Right ventricle myocardium superior (tissue), 1 donor: ENCODE measurements at places on chromosomes 16 and 17.

GRCh38 chr16:28839899-28840298 lies 6.2 kb downstream of the TUFM start:
- DNase-seq, result no peak

- peak; percentile 49 for DNase-seq
Observed at GRCh38 chr16:17224879-17225281, 245.9 kb downstream of the XYLT1 start.

GRCh38 chr17:11240841-11241610 lies at the start of gene SHISA6:
Gene SHISA6, plus strand, starts transcription at chr17:11241213.
- DNase-seq, result no peak

DNA sequence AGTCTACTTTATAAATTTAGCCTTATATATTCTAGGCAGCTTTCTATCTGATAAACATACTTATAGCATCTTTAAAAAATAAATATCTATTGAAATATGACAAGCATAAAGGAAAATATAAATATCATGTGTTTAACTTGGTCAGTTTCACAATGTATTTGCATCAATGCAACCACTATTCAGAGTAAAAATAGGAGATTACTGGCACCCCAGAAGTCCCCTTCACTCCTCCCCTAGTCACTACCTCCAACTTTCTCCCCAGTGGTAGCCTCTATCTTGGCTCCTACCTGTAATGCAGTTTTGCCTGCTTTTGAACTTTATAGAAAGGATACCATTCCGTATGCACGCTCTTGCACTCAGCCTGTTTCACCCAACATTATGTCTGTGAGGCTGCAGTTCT lies 3.2 kb upstream of the NOD2 start:
- DNase-seq, result no peak

DNA sequence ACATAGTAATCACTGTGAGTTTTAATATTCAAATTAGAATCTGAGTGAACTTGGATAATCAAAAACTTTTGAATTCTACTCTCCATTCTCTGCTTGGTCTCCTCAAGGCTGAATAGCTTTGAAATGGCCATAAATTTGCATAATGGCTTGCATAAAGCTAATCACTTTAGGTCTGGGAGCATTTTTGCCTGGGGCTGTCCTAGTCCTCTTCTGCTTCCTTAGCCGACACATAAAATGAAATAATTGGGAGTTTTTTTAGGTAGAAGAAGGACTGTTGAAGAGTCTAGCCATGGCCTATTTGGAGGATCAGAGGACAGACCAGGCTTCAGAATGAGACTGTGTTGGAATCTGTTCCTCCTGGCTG lies 91.4 kb upstream of the EEF2KMT start:
- DNase-seq, result no peak

GRCh38 chr17:8041979-8042378 lies 3.1 kb downstream of the ALOX15B start:
- DNase-seq, result no peak

DNA sequence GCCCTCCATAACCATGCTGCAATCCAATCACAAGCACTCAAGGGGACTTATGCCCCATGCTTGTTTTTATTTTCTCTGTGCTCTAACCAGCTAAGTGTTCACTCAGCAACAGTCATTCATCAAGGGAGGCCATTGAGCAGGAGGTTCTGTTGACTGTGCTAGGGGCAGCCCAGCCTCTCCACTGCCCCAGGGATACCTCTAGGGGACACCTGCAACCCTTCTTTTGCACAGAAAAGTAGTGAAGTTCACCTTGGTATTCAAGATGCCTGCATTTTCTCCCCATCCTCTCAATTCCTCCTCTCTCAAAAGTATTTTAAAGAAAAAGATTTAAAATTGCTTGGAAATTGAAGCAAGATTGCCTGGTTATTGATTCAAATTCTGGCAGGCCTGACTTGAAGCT lies 124.7 kb upstream of the GNAO1 start:
- DNase-seq, result no peak

DNA sequence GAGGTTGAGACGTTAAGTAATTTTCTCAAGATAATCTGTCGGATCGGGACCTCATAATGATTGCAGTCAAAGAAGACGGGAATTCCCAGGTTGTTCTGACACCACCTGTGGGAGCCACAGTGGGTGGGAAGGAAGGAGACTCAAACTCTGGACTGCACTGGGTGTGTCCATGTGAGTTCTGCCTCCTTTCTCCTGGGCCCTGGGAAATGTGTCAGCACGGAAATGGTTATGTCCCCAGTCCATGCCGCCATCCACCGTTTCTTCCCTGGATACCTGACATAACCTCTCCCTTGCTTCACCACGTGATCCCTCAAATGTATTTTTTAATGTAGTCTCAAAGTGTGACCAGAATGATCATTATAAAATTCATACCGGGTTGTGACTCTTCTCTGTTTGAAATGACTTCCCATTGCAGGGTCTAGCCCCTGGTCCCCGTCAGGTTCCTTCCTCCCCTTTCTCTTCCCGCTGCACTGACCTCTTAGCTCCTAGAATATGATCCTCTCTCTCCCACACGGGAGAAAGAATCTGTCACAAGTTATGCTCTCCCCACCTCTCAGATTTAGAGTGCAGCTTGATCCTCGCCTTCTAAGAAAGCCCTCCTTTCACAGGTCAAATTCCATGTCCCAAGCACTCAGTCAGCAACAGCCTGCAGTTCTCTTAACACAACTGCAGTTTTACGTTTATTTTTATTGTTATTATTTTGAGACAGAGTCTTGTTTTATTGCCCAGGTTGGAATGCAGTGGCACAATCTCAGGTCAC lies 820.0 kb upstream of the EEF2KMT start:
- no peak for DNase-seq

- DNase-seq, result no peak
Observed at GRCh38 chr17:64148017-64148631, 18.2 kb upstream of the ERN1 start.

- DNase-seq, result peak; percentile 60
Observed at GRCh38 chr17:75996665-75997590, 3.7 kb upstream of the CDK3 start.

DNA sequence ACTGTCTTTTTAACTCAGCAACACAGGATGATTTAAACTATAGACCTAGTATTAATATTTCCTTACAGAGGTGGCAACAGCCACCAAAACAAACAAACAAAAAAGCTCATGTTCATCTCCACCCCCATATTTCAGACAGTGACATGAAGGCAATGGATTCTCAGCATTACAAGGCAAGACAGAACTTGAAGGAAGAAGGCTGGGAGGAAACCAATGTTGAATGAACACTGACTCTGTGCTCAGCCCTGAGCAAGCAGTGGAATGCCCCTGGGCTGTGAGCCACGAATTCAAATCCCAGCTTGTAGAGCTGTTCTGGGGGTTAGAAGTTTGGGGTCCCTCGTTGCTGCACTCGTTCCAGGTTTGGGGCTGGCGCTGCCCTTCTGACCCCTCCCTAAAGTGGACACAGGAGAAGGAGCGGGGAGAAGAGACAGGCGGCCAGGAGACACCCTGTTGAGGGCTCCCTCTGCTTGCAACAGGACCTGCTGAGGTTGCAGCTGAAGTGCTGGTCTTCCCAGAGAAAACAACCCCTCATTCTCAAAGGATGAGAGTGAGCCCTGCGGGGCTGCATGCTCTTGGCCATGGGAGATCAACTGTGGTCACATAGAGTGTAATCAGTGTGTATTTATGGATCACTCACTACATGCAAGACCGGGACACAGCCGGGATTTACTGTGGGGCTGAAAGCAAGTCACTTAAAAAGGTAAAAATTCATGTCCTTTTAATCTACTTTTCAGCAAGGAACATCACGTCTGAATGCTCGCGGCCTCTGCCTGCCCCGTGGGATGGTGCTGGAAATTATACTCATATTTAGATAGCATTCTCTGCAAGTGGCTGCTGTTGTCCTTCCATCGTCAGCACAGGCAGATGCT lies 34.3 kb downstream of the MYH3 start:
- DNase-seq, result no peak

GRCh38 chr17:67689534-67690177 lies 28.1 kb upstream of the NOL11 start:
- no peak for DNase-seq

GRCh38 chr16:88763502-88764053 lies 21.4 kb downstream of the PIEZO1 start:
- DNase-seq, result no peak

GRCh38 chr16:72051818-72052217 lies 2.5 kb upstream of the HP start:
- DNase-seq, result no peak

DNA sequence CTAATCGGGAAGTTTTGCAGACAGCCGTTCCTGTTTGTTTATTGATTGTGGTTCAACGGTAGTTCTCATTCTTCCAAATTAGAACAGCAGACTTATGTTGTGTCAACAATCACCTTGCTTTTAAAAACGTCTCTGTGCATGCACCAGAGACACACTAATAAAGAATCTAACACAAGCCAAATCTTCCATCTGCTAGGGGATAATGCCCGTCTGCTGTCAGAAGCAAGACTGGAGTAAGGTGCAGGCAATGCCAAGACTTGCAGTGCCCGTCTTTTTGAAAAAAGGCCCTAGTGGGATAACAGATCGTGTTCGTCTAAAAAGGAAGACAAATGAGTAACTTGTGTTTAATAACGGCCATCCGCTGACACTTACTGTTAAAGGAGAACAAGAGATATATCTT lies 158.4 kb downstream of the KCNJ2 start:
- DNase-seq, result no peak

- peak; percentile 81 for DNase-seq
Observed at GRCh38 chr17:44522883-44523671, 19.9 kb upstream of the GPATCH8 start.

DNA sequence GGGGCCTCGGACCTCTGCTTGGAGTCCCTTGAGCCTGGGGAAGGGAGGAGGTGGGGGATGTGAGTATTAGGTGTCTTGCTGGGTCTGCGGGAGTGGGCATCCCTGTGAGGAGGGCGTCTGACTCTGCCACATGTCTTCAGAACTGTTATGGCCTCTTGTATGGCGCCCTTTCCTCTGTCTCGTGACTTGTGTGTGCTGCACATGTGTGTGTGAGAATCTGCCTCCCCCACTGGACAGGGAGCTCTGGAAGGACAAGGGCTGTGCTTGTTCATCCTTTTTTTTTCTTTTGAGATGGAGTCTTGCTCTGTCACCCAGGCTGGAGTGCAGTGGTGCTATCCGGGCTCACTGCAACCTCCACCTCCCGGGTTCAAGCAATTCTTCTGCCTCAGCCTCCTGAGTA lies 33.4 kb downstream of the ARHGAP23 start:
- DNase-seq, result no peak

GRCh38 chr17:29705386-29705785 lies 82.7 kb upstream of the CORO6 start:
- DNase-seq, result no peak

GRCh38 chr17:36072431-36073121 lies 8.5 kb downstream of the CCL18 start:
- DNase-seq, result peak; percentile 63

GRCh38 chr17:57966246-57966645 lies 11.0 kb upstream of the CUEDC1 start:
- DNase-seq, result no peak

DNA sequence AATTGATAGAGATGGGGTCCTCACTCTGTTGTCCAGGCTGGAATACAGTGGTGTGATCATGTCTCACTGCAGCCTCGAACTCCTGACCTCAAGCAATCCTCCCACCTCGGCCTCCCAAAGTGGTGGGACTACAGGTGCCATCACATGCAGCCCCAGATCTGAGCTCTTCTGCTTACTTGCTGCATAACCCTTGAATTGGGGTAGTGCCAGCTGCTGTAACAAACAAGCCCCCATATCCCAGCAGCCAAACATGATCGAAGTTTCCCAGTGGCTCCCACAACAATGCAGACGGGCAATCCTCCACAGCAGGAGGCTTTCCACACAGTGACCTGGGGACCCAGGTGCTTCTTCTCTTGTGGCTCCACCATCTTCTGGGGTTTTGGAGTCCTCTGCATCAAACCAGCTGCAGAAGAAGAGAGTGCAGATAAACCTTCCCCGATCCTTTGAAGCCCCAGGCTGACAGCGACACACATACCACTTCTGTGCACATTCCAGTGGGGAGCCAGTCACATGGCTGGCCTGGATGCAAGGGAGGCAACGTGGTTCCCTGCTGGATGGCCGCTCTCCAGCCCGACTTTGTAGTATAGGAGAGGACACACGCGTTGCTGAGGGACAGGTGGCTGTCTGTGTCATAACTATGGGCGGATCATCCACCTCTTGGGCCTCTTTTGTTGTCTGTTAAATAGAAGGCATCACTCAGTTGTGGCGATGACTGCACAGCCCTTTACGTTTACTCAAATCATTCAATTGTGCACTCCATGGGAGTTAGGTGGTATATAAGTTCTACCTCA lies 16.7 kb downstream of the SBK1 start:
- DNase-seq, result peak; percentile 50

DNA sequence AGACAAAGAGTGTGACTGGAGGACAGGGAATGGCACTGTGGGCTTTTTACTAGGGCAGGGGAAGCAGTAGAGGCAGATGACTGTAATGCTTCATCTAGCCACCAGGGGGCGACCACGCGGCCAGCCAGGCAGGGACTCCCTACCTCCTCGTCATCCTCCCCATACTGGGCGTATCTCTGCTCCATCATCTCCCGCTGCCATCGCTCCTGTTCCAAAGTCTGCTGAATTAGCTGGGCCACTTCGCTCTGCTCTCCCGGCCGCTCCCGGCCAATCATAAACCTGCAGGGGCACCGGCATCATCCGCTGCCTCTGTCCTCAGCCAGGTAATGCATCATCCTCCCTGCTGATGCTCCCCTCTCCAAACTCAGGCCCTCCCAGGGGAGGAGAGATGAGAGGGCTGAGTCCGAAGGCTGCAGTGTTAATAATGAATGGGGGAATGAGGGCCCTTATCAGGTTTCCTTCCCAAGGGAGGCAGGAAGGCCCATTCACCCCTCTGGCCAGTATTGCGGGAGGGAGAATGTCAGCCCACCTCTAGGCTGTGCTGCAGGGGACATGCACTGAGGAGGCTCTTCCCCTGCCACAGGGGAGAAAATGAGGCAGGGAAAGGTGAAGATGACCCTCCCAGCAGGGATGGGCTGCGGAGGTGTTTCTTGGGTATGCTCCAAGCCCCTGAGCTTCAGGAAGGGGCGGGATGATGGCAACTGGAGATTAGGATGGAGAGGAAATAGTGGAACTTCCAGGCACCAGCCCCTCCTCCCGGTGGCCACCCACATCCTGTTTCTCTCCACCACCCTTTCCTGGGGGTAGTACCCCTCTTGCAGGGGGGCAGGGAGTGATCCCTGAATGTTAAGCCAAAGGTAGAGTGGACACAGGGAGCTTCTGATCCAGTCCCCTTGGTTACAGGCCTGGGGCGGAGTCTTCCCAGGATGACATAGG lies 10.3 kb upstream of the SAMD14 start:
- peak; percentile 88 for DNase-seq
